PC-3 (cell line): ENCODE measurements at places on chromosomes 2 and 18. TPM values are rescaled to one million over a fixed set of nuclear protein-coding genes. Genes with fewer than 3 reads are reported as not detected.

GRCh38 chr2:38180754-38181153, 104.8 kb upstream of the CYP1B1 start:
- no peak for DNase-seq

- DNase-seq, result no peak
These were observed 17.4 kb downstream of the ZNF24 start for GRCh38 chr18:35326695-35327387.

DNA sequence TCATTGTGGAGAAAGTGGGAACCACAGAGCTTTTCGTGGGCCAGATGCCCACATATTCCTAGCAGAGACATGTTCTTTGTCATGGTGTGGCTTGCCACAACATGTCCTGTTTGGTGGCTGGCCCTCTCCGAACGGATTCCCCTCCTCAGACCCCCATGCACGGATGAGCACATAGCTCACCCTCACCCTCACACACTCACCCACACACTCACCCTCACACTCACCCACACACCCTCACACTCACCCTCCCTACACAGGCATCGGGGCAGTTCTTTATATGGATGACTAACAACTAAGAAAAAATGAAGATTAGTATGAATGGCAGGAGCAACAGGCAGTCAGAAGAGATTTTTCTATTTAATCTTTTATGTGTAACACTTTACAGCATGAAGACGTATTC, 149.9 kb downstream of the ZNF236 start:
- no peak for DNase-seq

- no peak for DNase-seq
These were observed 17.9 kb downstream of the CYP26B1 start for GRCh38 chr2:72129681-72130340.

DNA sequence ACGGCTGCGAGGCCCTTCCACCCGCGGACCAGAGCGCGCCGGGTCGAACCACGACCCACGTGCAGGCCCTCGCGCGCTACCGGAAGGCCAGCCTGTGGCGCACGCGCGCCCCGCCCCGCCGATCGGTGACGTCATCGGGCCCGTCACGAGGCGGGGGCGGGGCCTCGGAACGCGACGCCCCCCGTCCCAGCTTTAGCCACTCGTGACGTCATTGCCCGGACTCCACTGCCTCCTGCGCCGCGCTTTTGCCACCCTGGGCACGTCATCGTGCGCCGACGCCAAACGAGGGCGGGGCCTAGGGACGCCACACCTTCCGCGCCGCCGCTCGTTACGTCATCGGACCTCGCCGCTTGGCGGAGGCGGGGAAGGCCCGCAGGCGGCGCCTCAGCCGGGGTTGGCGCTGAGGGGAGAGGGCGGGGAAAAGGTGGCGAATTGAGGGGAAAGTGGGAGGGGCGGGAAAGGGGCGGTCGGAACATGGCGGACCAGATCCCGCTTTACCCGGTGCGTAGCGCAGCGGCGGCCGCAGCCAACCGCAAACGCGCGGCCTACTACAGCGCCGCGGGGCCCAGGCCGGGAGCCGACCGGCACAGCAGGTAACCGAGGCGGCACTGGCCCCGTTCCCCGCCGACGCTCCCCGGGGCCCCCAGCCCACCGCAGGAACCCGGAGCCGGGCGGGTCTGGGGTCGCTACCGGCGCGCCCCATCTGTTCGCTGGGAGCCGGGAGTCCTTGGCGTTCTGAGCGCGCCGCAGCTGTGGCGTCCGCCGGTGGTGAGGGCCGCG, at the start of gene ATP9B:
TSS of gene ATP9B (plus strand) at position 458 of the 780 bp plus-strand sequence. CDS start at position 475, 17 bp downstream.
- DNase-seq, result peak; percentile 92

DNA sequence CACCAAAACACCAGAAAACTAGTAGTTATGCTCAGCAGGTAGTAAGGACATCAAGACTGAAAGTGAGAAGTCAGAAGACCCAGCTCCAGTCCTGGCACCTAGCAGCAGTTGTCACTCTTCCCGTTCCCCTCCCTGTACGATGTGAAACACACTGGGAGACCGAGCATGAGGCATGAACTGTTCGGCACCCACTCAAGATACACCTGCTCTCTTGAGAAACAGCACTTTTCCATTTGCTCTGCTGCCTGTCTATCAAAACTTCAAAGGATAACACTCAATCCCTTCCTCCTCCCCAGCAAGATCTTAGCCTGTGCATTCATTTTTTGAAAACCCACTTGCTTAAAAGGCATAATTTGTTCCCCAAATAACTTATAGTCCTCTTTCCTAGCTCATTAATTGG, 123.9 kb downstream of the PLEKHM3 start:
- no peak for DNase-seq

DNA sequence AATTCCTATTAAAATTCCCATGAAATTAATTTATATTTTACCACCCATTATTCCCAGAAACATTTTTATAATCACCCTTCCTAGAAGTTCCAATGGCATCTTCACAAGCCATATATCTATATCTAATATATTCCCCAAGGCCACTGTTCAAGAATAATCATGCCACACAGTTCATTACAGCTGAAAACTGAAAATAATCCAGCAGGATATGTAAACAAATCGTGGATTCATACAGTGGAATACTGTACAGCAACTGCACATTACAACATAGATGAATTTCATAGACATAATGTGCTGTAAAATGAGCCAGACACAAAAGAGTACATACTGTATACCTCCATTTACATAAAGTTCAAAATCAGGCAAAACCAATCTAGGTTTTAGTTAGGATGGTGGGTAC, 63.9 kb upstream of the SERPINE2 start:
- DNase-seq, result no peak

- peak; percentile 46 for DNase-seq
These were observed 199.3 kb downstream of the ZNF407 start for GRCh38 chr18:74796841-74797576.

GRCh38 chr2:136310797-136311603, 193.1 kb upstream of the CXCR4 start:
- no peak for DNase-seq

DNA sequence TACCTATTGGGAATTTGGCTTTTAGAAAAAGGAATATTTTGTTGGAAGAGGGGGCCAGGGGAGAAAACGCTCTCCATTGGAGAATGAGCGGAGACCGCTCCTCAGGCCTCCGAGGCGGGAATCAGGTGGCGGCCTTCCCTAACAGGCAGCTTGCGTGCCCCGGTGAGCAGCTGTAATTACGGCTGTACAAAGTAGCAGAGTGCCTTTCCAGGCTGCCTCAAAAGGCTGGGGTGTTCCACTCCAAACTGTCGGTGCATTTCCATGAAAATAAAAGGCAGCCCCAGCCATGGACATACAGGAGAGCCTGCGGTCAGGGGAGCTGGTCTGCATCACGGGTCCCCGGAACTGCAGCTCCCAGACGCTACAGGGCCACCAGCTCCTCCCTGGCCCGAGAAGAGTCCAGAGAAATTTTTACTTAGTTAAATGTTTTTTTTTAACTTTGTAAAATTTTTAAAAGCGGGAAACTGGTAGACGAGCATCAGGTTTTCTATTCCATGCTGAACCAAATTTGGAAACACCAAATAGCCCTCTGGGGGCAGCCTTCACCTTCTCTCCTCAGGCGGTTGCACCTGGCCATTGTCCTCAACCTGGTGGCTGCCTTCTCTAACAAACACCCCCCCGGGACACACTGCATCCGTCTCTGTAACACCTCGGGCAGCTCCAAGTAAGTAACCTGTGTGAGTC, 209.3 kb upstream of the SALL3 start:
- no peak for DNase-seq

DNA sequence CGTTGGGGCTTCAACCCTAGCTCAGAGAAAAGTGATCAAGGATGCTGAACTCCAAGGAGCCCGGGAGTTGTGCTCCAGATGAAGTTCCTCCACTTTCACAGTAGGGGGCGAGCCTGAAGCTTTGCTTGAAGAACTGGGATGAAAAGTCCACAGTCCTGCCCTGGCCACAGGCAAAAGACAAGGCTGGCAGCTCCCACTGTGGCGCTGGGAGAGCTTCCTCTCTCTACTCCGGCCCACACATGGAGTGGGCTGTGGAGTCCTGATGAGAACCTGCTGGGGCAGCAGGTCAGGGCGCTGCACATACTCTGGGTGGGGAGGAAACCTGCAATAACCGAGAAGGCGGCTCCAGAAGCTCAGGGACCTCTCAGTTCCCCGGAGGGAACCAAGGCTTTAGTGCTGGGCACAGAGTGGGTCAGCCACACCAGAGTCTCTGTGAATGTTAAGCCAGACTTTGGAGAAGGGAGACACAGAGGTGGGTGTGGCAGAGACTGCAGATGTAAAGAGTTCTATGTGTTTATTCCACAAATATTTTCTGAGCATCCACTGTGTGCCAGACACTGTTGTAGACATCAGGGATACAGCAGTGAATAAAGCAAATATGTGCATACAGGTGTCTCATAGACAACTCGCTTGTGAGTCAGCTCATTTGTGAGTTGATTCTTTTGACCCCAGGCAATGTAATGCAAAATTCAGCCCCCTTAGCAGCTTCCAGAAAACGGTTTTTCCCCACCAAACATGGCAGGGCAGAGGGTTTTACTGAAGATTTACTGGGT, 48.0 kb upstream of the MRPL33 start:
- peak; percentile 73 for DNase-seq

CREG2 gene
- total RNA-seq, result 40.0 and 67.9 TPM in 2 replicates

CTDSP1 gene
- 73.2 and 94.6 TPM in 2 replicates for total RNA-seq

RAB31 gene
- 1.7 and 3.8 TPM in 2 replicates for total RNA-seq

MERTK gene
- 2.5 and 3.9 TPM in 2 replicates for total RNA-seq

MDH1B gene
- 0.23 and 0.40 TPM in 2 replicates for total RNA-seq

AOX1 gene
- 54.9 and 57.2 TPM in 2 replicates for total RNA-seq

KCNF1 gene
- 1.3 and 1.8 TPM in 2 replicates for total RNA-seq

AQP12A gene
- not detected in 2 replicates for total RNA-seq

SP140 gene
- total RNA-seq, result 1.7 TPM in 1 of 2 replicates, not detected in the other

KCNJ3 gene
- total RNA-seq, result not detected in 2 replicates

HJURP gene
- 31.7 and 37.0 TPM in 2 replicates for total RNA-seq
